ENCODE measurements at places on chromosomes 6 and 20.
A peak's percentile ranks its signal among the peaks of the same experiment; 100 is the strongest.

- DNase-seq: no peak
Observed at GRCh38 chr6:146354451-146354850, 189.2 kb upstream of the RAB32 start.

DNA sequence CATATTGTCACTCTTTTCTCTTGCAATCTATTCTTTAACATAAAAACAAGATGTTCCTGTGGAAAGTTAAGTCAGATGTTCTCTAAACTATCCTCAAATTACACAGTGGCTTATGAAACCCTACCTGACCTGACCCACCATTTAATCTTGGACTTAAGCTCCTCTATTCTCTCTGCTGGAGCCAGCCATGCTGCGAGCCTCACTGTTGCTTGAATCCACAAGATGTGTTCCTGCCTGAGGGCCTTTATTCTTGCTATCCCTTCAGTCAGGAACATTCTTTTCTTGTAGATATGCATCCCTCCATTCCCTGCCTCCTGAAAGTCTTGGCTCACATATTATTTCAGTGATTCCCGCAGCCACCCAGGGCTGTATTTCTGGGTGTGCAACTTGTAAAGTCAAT is 283.2 kb downstream of the EPHA7 start:
- peak; percentile 32 for DNase-seq

GRCh38 chr6:147486683-147487082 is 21.8 kb upstream of the SAMD5 start:
- no peak for DNase-seq

DNA sequence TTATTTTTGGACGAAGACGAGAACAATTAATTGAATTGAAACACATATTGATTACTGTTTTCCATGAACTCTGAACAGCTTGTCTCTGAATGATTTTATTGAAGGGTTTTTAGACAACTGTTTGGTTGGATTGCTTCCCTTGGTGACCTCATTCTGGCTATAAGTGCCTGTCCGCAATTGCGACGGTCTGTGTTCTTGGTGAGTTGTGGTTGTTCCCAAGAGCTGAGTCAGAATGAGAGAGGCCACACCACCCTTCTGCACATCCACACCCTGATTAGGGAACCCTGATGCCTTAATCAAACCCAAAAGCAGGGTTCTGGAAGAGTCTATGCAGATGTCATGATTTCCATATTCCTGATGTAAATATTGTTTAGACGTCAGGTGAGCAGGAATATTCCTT is 747.0 kb downstream of the PTPRT start:
- no peak for DNase-seq

DNA sequence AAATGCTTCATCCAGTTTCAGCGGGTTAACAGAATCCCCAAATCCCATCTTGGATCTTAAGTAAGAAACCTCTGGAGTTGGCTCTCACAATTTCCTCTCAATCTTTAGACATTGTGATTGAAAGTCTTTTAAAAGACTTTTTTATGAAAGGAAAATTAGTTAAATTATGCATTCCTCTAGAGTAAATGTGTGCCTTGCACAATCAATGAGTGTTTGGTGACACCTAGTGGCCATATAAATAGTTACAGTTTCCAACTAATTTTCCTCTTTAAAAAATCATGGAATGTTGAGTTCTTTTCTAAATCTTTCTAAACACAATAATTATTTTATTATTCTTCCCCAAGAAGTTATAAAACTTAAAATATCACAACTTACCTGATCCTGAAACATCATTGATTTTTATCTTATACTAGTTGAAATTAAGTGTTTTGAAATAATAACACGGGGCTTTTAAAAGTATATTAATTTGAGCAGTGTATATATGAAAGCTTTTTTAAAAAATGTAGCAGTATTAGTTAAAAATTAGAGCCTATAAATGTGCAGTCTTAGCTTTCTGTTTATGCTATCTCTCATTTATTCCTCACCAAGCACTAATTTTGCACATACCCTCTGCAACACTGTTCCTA is 66.4 kb downstream of the PKHD1 start:
- DNase-seq: no peak

All from ELF-1 (cell line).